ENCODE measurements at places on chromosomes 1 and 21.
A peak's percentile ranks its signal among the peaks of the same experiment; 100 is the strongest.

DNA sequence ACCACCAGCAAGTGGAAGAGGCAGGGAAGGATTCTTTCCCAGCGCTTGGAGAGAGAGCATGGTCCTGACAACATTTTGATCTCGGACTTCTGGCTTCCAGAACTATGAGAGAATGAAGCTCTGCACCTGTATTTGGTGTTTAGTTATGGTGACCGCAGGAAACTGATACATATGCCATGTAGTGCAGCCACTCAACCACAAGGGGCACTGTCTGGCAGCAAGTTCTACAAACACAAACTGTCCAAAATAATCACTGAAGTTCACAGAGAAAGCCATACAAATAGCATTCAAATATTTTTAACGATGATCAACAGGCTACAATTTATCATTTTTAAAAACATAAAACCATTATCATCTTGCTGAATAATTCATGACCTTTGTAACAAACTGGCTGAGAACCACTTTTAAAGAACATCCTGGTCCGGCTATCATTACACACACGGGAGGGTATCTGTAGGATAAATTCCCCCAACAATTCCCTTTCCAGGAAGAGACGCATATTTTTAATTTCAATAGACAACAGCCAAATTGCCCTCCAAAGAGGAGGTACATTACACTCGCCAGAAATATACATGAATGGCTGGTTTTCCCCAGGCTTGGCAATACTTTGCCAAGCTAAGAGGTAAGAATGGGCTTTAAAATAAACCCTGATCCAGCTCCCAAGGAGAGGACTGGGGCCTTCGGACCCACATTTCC is 9.2 kb upstream of the CBR3 start:
- DNase-seq: peak; percentile 41

DNA sequence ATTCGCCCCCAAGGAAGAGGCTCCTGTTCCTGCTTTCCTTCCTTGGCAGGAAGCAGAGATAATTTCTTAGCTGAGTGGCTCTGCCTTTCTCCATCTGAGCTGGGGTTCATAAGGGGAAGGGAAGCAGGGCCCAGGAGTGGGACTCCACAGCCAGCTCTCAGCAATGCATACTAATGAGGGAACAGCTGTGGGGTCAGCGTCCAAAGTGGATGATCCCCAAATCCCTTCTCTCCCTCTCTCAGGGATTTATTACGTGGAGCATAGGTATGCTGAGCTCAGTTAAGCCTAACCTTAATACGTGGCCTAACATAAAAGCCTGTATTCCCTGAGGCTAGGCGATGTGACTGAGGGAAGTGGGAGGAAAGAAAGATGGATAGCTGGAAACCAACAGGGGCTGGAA is 87.3 kb upstream of the CTTNBP2NL start:
- DNase-seq: no peak

DNA sequence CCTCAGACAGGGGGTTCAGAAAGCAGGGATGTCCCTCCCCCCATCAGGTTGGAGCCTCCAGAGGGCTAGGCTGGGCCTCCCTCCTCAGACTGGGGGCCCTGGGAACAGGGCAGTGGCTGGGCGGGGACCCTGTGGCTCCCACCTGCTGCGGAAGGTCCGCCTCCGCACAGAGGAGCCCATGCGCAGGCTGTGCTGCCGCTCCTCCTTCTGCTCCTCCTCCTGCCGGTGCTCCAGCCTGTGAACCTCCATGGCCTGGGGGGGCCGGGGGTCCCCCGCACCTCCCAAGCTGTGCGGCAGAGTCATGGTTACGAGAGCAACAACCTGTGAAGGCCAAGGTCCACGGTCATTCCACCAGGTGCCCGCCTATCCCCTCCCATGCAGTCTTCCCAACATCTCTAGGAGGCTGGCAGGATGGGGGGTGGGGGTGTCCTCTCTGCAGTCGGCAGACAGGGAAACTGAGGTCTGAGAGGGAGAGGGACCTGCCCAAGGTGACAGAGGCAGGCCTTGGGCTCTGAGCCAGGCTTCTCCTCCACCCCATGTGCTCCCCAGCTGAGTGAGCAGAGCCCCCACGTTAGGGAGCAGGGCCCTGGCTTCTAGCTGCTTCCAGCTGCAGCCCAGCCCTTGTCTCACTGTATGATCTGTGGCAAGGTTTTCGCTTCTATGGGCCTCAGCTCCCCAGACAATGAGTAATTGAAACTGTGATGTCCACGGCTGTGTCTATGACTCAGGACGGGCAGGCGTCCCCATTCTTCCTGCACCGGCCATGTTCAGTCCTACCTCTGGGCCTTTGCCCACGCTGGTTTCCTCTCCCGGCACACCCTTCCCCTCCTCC is 3.4 kb downstream of the MYOM3 start:
- no peak for DNase-seq

DNA sequence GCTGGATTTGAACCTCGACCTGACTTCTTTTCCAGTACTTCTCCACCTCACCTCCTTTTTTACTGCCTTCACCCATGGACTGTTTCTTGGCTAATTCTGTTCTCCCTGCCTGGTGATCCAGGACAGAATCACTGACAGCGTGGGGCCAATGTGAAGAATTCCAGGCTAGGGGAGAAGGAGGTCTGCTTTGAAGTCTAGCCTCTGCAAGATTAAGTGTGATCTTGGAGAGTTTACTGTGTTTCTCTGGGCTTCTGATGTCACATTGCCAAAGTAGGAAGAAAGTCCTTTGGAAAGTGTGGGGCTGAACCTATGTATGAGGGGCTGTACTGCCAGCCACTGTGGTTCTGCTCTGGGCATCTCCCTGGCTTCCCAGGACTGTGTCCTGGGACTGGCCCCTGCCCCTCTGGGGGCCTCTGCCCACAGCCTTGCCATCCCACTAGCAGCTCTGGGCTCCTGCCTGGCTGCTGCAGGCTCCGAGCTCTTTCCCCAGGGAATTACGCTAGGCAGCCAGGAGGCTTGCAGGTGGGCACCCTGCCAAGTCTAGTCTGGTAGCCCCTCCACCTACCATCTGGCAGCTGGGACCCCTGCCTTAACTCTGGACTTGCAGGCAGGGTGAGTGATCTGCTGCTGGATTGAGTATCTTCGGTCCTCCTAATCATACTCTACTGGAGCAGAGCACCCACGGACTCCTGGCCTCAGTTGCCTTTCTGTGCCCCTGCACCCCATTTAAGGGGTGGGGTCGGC is 52.2 kb downstream of the YARS1 start:
- no peak for DNase-seq

DNA sequence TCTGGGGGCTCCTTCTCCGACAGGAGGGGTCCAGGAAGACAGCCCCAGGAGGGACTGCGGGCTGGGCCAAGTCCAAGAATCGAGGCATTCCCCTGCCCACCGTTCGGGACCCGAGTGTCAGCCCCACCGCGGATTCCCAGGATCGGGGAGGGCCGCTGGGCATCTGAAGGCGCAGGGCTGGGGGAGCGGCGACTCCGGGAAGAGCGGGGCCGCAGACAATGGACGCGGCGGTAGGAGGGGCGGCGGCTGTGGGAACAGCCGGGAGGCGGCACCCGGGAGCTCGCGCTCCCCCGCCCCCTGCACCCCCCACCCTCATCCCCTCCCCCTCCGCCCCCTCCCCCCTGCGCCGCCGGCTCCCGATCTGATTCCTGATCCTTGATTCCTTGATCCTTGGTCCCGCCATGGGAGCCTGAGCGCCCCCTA is at the start of gene VANGL2:
Gene VANGL2, plus strand, starts transcription at position 342 of the 423 bp plus-strand sequence. CDS start 15,274 bp downstream, outside the sequence.
- peak; percentile 65 for DNase-seq

- DNase-seq: no peak
Observed at GRCh38 chr1:10793129-10793651, 3.3 kb downstream of the CASZ1 start.

DNA sequence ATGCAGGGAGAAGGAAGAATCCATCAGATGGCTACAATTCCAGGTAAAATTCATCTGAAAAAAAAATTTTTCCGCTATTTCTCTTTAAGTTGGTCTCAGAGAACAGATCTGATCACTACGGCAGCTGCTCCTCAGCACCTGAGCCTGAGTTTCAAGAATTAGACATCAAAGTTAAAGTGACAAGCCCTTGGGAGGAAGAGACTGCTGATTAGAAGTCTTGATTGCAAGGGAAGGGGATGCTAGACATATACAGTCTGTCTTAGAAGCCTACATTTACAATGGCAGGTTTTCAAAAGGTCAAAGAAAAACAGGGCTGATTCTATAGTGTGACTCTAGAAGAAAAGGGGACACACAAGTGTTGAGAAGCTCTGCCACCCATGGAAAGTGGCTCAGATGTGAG is 48.3 kb downstream of the SUSD4 start:
- DNase-seq: no peak

DNA sequence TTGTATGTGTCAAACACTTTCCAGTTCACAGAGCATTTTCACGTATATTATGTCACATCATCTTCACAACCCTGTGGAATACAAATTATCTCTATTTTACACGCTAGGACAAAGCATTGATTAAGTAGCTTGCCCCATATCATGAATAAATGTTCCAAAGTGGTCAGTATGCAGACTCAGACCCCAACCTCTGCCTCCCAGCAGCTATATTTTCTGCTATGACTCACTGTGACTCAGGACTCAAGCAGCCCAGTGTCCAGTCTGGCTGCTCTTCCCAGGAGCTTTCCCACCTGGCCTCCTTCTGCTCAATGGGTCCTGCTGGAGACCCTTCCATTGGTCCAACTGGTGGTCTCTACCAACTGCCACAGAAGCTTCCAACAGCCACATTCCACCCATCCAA is 56.0 kb upstream of the RAP1A start:
- DNase-seq: no peak

DNA sequence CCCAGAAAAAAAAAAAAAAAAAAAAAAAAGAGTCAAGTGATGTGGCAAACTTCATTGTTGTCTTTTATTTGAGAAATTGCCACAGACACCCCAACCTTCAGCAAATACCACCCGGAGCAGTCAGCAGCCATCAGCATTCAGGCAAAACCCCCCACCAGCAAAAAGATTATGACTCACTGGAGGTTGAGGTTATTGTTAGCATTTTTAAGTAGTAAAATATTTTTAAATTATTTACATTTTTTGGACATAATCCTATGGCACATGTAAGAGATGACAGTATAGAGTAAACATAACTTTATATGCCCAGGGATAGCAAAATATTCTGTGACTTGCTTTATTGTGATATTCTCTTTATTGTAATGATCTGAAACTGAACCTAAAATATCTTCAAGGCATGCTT is 95.6 kb downstream of the CENPF start:
- no peak for DNase-seq

GRCh38 chr21:34181431-34182039 is 108.2 kb downstream of the MRPS6 start:
- no peak for DNase-seq

GRCh38 chr1:22159891-22160290 is 17.0 kb upstream of the WNT4 start:
- no peak for DNase-seq

DNA sequence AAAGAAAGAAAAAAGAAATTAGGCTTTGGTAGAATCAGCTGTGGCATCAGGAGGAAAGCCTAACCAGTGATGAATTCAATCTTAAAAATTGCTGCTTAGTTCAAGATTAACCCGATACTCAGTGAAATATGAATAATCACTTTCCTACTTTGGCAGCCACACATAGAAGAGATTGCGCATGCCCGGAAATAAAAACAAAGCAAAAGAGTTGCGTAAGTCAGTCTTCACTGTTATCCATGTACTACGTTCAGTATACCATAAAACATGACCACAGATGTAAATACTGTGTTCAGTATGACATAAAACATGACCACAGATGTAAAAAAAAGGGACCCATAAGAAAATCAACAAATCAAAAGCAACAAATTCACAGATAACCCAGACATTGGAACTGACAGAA is 19.2 kb downstream of the CD1D start:
- no peak for DNase-seq

DNA sequence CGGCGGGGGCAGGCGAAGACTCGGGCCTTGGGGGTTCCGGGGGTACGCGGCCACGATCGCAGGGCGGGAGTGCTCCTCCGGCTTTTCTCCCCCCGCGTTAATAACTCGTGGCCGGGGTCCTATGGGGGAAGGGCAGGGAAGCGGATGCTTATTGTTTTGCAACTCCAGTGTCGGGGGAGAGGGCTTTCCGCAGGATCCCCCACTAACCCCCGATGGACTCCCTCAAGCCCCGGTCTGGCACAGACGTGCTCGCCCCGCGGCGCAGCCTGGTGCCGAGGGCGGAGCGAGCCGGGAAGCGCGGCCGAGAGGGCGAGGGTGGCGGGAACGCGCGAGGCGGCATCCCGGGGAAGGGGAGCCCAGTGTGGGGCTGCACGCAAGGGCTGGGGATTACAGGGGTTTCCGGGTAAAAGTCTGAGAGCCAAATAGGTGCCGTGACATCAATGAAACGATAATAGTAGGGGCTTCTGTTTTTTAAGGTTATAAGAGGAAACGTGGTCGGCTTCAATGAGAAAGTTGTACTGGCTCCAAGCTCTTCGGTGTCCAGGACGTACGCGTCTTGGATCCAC is 772 bp downstream of the UCK2 start:
- peak; percentile 55 for DNase-seq

GRCh38 chr1:108100148-108100547 is 100.0 kb downstream of the SLC25A24 start:
- DNase-seq: no peak

- DNase-seq: peak; percentile 80
Observed at GRCh38 chr1:2412773-2413494, 570 bp upstream of the PEX10 start.

- DNase-seq: no peak
Observed at GRCh38 chr1:48362901-48363300, 109.1 kb downstream of the SPATA6 start.

DNA sequence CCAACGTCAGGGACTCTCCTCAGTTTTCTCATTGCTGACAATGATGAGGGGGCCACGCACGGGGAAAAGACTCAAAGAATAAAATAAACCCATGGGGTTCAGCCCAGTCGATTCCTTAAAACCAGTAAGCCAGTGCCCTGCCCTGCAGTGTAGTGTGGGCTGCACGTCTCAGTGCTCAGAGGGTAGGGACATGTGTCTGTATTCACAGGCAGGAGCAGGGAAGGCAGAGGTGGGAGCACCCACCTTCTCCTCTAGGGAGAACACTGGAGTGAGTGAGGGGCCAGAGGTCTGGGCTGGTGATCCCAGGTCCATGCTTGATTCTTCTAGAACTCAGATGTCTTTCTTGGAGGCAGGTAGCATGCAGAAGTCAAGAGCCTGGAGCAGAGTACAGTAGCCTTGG is 303.6 kb downstream of the MATN1 start:
- no peak for DNase-seq

GRCh38 chr1:67721650-67722291 is 36.8 kb downstream of the GADD45A start:
- no peak for DNase-seq

DNA sequence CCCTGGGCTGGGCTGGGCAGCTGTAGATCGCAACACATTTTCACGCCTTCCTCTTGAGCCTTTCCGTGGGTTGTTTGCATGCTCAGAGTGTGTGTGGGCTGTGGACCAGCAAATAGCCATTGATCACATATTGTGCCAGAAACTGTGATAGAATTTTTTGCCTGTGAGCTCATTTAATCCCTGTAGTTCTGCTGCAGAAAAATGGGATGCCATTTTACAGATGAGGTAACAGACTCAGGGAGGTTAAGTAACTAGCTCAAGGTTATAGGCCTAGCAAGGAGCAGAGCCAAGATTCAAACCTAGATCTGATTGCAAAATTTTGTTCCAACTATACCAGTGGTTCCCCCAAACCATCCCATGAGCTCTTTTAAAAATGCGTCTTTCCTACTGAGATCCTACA is 10.5 kb downstream of the SPATA46 start:
- DNase-seq: no peak
